Stimulated activated CD4-positive, alpha-beta T cell treated with anti-CD3 and anti-CD28 coated beads, Interleukin-15, amount 100 ng/mL, for 48 hours (primary cell): ENCODE measurements at places on chromosomes 5 and 9.

- DNase-seq, result no peak
Measured at GRCh38 chr5:150067405-150067960, 18.9 kb downstream of the CSF1R start.

GRCh38 chr5:151615431-151615830, 24.3 kb upstream of the FAT2 start:
- DNase-seq, result peak; percentile 5

- no peak for DNase-seq
Measured at GRCh38 chr5:135874461-135874860, 21.2 kb downstream of the IL9 start.

DNA sequence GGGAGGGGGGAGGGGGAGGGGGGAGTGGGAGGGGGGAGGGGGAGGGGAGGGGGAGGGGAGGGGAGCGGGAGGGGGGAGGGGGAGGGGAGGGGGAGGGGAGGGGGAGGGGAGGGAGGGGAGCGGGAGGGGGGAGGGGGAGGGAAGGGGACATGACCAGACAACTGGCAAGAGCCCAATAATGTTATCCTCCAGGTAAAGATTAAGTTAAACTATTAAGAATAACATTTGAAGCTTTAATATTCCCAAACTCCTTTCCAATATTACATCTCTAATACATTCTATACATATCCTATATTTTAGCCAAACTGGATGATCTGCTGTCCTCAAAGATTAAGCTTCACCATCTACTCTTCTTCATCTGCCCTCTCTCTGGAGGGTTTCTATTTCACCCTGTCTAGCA, 25.8 kb downstream of the C5 start:
- DNase-seq, result no peak

- peak; percentile 58 for DNase-seq
Measured at GRCh38 chr9:110255463-110256379, 586 bp downstream of the TXN start.

GRCh38 chr9:5630081-5630507, 1.2 kb downstream of the RIC1 start:
- no peak for DNase-seq

GRCh38 chr5:126976520-126977172, 53.7 kb downstream of the MARCHF3 start:
- DNase-seq, result no peak
